ENCODE measurements at places on chromosomes 1 and 21.

DNA sequence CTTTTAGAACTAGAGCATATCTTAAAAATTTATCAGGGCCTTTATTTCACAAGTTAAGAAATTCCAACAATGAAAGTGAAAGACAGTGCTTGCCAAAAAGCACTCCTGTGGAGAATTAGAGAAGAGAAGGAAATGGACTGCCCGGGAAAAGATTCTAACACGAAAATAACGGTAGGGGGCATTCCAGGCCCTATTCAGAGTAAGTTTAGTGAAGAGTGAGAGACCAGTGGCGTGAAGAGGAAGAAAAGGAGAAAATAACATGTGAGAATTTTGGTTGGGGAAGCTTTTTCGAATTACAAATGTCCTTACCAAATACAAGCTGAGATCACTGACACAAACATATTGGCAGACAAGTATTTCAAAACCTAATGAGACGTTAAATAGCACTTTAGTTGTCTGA is 38.4 kb upstream of the RBM34 start:
- DNase-seq, result no peak

DNA sequence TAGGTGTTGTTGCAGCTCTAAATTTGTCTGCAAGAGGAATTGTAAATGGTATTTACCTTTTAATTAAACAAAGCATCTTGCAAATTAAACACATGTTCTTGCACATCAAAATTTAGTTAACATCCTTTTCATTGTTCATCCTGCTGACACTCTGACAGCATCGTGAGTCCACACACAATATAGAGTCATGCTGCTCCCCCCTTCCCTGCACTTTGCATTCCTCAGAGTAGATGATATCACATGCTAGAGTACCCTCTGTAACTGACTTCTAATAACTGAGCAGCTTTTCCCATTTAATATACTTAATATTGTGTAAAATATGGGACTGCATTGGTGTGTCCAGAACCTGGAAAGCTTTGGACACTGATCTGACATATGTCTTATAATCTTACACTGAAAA is 138.8 kb upstream of the DPYD start:
- DNase-seq, result no peak

- DNase-seq, result peak; percentile 19
These were observed 6.8 kb upstream of the ALDH4A1 start for GRCh38 chr1:18908911-18909771.

GRCh38 chr1:187442603-187443002 is 613.9 kb downstream of the PLA2G4A start:
- DNase-seq, result no peak

DNA sequence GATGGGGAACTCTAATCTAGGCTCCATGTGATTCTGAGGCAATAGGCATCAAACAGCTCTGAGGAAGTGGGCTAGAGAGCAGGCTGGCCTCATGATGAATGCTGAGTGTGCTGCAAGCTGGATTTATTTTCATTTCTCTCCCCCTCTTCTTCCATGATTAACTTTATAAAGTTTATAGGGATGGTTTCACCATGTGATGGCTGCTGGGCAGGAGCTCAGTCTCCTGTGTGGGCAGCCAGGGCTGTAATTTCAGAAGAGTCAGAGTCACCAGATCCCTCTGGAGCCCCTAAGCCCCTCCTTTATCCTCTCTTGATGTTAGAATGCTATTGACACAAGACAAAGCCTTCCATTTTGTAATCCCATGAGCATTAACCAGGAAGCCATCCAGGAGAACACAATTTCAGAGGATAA is 143.6 kb downstream of the CNIH3 start:
- no peak for DNase-seq

DNA sequence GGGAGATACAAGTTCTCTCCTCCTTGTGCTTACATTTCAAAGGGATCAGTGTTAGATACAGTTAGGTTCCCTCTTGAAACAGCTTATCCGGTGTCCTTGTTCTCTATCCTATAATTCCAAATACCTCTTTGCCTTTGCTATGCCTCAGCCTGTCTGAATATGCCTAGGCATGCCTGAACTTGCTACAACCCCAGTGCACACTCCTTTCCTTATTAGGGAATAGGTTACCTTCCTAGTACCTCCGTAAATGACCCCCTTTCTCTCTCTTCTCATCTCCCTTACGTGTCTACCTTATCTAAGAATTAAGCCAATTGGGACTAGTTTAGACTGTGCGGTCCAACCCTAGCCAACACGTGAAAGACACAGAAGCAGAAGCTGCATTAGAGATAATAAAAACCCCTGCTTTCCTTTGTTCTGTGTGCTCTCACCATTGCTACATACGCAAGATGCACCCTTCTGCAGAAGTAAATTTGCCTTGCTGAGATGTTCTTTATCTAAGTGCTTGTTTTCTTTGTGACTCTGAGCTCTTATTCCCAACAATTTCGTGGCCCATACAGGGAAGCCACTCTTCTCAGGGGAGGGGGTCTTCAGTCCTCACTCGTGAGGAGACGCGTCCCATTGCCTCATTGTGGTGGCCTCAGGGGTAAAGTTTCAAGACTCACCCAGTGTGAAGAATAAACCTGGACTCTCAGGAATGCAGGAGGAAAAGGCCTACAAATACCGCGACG is 802.1 kb downstream of the PLA2G4A start:
- no peak for DNase-seq

GRCh38 chr1:59967780-59968179 is 41.2 kb upstream of the CYP2J2 start:
- DNase-seq, result no peak

GRCh38 chr1:12658531-12659453 is 14.9 kb downstream of the AADACL4 start:
- peak; percentile 64 for DNase-seq

DNA sequence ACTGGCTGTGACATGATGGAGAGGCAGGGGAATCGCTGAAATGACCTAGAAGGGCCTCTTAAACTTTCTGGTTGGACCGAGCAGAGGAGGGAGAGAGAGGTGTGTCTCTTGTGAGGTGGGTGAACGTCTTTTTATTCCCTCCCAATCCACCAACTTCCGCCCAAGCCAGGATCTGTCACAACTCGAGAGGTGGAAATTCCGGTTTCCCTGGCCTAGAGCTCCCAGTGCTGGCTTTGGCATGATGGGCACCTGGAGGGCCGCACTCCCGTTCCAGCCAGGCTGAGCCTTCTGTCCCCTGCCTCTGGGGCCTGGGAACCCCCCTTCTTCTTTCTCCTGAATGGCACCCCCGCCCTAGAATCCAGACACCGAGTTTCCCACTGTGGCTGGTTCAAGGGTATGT is at the start of gene SEMA4A:
TSS of gene SEMA4A (plus strand) at position 224 of the 400 bp plus-strand sequence. CDS start 994 bp downstream, outside the sequence.
- no peak for DNase-seq

- no peak for DNase-seq
These were observed 45.3 kb upstream of the COL18A1 start for GRCh38 chr21:45359451-45360217.

DNA sequence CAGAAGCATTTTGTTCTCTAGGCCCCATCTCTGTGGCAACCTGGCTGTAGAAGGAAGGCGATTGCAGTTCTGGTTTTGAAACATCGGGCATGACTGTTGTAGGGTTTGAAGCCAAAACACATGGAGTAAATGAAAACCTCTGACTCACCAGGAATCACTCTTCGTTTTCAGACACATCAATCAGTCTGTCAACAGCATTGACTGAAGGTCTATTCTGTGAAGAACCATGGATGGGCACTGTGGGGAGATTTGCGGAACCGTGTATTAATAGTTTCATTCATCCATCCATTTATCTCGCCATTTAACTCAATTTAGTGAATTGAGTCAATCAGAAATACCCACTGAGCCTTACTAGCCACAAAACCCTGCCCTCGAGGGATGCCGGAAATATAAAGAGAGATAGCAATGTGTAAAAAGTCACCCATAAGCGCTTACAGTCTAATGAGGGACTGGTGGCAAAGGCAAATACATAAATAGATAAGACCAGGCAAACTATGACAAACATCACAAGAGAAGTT is 364.6 kb upstream of the PROX1 start:
- no peak for DNase-seq

DNA sequence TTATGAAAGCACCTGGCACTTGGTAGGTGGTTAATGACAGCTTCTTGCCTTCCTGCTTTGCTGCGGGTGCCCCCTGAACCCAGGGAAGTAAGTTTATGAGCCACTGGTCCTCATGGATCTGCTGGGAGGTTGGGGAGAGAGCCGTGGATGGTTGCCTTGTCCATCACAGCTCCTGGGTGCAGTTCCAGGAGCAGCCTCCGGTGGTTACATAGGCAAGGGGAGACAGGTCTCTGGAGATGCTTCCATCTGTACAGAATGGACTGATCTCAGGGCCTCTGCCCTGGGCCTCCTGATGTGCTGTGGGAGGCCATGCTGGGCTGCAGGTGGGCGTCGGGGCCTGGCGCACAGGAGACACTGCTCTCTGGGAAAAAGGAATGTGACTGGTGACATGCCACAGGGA is 31.6 kb upstream of the ARHGEF10L start:
- DNase-seq, result no peak

DNA sequence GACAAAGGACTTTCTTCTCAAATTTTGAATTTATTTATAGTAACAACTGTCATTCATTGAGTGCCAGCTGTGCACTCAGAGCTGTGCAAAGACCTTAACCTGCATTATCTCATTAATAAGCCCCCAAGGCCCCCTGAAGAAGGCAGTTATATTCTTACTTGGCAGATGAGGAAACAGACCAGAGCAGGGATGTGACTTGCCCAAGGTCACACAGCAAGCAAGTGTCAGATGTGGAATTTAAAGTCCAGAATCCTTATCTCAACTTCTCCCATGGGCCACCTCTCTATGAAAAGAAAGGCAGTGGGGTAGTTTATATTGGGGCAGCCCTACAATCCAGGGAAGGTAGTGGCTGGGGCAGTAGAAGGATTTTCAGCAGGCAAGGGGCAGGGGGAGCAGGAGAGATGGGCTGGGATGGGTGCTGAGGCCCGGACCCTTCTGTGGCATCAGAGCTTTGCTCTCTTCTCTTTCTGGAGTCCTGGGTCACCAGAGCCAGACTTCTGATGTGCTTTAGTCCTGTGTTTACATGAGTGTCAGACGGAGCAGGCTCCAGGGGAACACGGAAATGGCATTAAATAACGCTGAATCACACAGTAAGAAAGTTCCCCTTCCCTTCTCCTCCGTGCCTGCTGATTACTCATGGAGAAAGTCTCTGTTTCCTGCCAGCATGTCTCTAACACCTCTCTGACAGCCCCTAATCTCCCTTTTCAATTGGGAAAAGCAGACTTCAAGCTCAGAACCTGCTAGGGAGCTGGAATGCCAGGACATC is 39.5 kb downstream of the EPHB2 start:
- no peak for DNase-seq

GRCh38 chr1:21865943-21866706 is 54.1 kb downstream of the LDLRAD2 start:
- no peak for DNase-seq

DNA sequence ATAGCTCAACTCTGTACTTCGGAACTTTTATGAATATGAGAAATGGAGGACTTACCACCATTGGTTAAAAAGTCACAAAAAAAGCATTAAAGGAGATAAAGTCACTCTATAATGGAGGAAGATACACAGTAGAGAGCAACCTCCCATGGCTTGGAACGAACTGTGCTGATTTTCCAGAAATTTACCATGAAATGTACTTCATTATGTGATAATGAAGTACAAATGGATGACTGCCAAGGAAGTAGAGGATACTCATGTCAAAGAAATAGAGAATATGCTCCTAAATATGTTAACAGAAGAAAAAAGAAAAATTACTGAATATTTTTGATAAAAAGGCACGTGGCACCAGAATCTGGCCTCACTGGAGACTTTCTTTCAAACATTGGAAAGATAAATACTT is 23.6 kb upstream of the PLA2G2E start:
- DNase-seq, result no peak

DNA sequence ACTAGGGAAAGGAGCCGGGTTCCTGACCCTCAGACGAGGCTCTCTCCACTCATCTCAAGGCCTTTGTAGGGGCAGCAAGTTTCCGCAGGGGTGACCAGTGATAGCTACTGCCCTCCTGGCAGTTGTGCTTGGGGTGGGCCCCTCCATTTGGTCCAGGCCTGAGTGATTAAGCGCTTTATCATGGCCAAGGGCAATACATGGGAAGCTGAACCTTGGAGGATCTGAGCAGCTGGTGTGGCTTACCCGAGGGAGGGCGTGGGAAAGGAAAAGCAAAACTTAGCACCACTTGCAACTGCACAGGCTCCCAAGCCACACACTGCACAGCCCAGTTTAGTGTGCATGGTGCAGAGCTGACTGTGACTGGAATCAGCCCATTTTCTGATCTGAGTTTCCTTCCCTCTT is 47.8 kb downstream of the GADD45A start:
- no peak for DNase-seq

GRCh38 chr21:36859744-36860501 is 106.5 kb downstream of the HLCS start:
- DNase-seq, result no peak

DNA sequence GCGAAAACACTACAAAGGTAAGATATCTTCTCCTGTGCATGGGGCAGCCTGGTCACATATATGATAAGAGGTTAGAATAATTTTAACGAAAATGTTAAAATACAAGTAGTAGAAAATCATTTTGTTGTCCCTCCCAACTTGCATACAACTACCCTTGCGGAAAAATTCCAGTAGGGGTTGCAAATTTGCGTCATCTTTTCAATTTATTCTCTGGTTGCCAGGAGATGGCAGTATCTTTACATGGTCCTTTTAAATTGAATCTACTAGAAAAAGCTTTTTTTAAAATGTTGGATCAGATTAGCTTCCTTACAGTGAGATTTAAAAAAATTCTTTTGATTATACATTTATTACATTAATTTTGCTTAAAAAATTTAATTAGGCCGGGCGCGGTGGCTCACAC is 10.9 kb downstream of the S100PBP start:
- no peak for DNase-seq

- no peak for DNase-seq
These were observed 3.4 kb downstream of the DIRAS3 start for GRCh38 chr1:68046885-68047658.

All from activated CD4-positive, alpha-beta T cell treated with anti-CD3 and anti-CD28 coated beads, Interleukin-2, amount 50 U/mL, for 4 hours (primary cell).